ENCODE measurements at places on chromosomes 7 and 10.

- DNase-seq, result no peak
Observed at GRCh38 chr7:124452186-124452585, 313.4 kb downstream of the GPR37 start.

GRCh38 chr10:14953424-14954000 is 384 bp downstream of the DCLRE1C start:
- peak; percentile 31 for DNase-seq

- no peak for DNase-seq
Observed at GRCh38 chr10:7333961-7334641, 76.7 kb downstream of the SFMBT2 start.

DNA sequence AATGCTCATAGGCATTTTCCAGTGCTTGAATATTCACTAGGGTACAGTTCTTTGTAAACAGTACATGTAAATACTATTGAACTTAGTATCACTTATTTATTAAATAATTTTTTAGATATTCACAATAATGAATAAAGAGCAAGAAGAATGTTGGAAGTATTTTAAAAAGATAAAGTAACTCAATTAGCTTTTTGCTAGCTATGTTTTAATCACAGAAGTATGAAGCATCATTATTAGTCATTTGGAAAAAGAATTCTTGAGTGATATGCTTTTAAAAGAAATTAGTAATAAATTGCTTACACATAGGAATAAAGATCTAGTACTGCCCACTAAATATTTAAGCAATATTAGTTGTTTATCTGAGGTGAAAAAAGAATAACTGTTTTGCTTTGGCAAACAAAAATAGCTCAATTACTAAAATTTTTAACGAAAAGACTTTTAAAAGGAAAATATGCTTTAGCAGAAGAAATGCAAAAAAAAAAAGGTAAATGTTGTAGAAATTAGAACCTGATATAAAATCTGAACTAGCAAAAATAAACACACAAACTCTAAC is 66.5 kb downstream of the SGMS1 start:
- DNase-seq, result no peak

GRCh38 chr10:1942478-1942877 is 205.2 kb upstream of the ADARB2 start:
- DNase-seq, result no peak

DNA sequence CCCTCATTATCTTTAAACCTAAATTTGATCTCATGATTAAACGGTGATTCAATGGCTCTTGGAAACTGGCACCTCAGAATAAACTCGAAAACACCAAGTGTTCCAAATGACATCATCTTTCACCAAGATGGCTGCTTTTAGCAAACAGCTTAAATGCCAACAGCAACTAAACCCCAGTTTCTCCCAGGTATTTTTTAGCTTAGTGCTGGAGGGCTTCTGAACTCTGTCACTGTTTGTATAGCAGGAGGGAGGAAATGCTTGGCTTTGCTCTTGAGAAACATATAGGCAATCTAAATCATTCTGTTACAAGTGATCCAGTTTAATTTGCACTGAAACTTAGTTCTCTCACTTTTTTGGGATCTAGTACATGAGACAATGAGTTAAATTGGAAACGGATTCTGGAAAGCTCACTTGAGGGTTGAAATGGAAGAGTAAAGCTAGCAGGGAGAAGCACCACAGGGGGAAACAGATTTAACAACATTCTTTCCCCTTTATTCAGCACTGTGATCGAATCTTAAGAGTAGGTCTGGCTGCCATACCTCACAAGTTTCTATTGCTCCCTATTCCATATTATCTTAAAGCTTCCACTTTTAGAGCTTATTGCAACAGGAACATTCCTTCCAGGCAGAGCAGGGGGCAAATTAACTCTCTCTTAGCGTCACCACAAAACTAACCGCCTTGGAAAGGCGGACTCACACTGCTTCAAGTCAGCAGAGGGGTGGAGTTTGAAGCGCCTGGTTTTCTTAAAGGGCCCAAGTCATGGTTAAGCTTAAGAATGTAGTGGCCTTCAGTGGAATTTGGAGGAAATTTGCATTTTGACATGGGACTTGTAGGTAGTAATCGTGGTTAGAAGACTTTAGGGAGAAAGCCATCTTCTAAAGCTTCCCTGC is 1.8 kb upstream of the CCDC6 start:
- DNase-seq, result no peak

DNA sequence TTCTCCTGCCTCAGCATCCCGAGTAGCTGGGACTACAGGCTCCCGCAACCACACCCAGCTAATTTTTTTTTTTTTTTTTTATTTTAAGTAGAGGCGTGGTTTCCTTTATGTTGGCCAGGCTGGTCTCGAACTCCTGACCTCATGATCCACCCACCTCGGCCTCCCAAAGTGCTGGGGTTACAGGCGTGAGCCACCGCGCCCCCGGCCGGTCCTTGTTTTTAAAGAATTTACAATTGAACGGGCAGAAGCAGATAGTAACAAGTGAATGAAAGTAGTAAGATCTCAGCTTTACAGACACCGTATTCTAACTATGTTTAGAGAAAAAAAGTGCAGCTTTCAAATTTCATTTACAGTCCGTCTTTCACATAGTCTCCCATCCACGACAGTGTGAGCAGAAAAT is 112.5 kb upstream of the VWC2 start:
- DNase-seq, result no peak

DNA sequence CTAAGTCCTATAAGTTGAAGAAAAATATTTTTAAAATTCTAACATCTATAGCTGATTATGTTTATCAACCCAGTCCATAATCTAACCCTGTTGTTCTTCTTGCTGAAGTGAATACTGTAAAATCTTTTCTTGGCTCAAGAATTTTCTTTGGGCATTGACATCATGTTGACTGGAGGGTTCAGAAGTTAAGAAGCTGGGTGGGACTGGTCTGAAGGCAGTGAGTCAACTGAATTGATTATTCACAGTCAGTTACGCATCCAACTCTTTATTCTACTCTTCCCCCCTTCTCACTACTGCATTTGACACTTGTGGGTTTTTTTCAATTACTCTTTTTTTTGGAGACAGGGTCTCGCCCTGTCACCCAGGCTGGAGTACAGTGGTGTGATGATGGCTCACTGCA is 31.0 kb downstream of the DENND2A start:
- DNase-seq, result no peak

- DNase-seq, result no peak
Observed at GRCh38 chr7:91959023-91959422, 18.4 kb downstream of the AKAP9 start.

DNA sequence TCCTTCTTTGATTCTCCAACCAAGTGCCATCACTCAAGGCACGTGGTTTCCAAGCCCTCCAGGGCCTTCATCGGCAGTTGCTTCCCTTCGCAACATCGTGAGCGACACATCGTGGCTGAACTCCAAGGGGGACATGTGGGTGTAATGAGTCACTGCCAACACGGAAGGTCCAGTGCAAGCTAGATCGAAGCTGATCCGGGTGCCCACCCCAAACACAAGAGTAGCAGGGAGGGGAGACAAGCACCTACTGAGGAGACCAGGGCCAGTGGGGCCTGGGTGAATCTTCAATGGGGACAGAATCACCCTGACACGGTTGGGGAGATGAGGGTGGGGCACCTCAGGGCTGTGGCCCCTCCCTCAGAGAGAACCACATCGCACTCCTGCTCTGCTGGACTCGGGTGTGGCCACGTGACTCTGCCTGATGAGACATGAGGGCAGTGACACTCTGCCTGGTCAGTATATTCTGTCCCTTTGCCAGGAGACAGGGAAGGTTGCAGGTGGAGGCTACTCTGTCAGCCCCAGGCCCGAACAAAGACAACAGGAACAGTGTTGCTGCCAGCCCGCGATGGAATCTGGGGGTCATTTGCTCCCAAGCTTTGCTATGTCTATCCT is 36.8 kb upstream of the HSPA12A start:
- DNase-seq, result no peak

GRCh38 chr10:78749898-78750297 is 318.9 kb upstream of the ZMIZ1 start:
- no peak for DNase-seq

DNA sequence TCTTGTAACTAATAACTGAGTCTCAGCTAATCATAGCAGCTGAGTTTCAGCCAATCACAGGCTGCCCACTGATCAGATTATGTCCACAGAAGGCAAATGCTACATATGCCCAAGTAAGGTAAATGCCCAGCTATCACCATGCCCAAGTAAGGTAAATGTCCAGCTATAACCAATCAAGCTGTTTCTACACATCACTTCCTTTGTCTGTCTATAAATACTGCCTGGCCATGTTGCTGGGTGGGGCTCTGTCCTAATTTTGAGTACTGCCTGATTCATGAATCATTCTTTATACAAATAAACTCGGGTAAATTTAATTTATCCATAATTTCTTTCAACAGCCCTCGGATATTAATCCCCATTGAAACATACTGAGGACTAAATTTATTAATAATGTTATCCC is 312.4 kb downstream of the CACNA2D1 start:
- no peak for DNase-seq

DNA sequence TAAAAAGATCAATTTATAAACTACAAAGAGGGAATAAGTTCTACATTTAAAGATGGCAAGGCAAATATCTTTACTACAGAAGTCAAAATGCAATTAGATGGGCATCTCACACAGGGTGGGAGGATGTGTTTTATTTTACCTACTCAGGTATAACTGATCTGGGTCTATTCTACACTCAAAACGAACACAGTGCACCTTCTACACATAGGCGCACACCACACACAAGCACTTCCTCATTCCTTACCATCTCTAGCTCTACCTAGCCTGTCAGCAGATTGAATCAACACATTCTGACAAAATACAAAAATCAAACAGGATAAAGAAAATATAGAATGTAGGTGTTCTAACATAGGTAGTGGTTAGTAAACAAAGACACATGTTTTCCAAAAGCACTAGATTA is 64.8 kb downstream of the SGCE start:
- no peak for DNase-seq

GRCh38 chr7:50657912-50658311 is 92.7 kb upstream of the DDC start:
- DNase-seq, result no peak

GRCh38 chr10:45463244-45464116 is 89.5 kb downstream of the ALOX5 start:
- no peak for DNase-seq

DNA sequence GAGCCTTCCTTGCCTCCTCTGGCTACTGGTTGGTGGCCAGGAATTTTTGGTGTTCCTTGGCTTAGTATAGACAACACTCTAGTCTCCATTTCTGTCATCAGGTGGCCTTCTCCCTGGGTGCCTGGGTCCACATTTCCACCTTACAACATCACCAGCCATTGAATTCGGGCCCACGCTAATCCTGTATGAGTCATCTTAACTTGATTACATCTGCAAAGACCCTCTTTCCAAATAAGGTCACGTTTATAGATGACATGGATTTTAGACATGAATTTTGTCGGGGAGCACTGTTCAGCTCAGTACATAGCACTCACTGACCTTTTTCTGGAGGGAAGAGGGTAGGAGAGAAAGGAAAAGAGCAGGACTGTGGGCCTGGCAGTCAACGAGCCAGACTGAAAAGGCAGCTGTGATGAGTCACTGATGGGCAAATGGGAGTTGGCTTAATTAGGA is 39.4 kb downstream of the MMRN2 start:
- DNase-seq, result no peak

DNA sequence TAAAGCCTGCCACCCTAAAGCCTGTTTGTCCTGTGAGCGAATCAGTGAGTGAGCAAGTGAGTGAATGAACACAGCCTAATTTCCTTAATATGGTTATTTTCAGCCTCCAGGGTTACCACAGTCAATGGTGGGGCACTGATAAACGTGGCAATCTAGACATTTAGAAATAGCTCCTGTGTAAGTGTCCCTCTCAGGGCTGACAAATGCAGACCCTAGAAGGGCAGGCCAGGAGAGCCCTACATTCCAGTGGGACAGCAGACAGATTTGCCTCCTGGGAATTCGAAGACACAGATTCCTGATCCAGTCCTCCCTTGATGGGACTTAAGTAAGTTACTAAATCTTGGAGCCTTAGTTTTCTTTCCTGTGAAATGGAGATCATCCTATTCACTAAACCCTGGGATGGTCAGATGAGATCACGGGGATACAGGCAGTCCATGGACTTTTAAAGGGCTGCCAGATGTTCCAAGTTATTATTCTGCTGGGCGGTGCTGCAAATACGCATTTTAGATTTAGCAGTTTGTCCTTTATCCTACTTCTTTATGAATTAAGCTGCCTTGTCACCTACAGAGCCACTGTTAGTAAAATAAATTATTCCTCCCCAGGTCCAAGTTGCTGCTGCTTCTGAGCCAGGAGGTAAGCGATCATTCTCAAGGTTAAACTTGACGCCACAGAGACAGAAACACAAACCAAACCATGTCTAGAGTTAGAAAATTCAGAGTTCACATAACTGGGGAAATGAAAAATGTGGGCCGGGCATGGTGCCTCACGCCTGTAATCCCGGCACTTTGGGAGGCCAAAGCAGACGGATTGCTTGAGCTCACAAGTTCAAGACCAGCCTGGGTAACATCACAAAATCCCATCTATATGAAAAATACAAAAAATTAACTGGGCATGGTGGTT is 54.8 kb upstream of the TM9SF3 start:
- DNase-seq, result no peak

All from GM12892 (cell line).